ENCODE measurements at places on chromosomes 12 and 14. TPM values are rescaled to one million over a fixed set of nuclear protein-coding genes. Genes with fewer than 3 reads are reported as not detected.

The KRT3 gene
- total RNA-seq: not detected

The SLC38A4 gene
- total RNA-seq: 1.3 TPM

- peak; percentile 99 for DNase-seq
Observed at GRCh38 chr12:113092607-113093408, 36.3 kb downstream of the DTX1 start.

DNA sequence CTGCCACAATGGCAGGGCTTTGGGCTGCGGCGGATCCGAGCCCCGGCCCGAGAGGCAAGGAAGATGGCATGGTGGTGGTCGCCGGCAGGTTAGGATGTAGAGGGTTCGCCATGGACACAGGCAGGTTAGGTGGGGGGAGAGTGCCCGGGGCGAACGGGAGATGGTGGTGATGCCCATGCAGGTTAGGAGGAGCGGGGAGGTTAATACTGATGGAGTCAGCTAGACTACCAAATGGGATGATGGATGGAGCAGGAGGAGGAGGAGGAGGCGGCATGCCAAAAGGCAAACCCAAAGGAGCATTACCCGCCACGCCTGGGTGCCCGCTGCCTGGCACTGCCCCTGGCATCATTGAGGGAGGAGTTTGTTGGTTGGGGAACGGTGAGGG is 6.2 kb downstream of the MYL6 start:
- no peak for DNase-seq

GRCh38 chr14:97804056-97804455 is 1006.9 kb downstream of the VRK1 start:
- no peak for DNase-seq

DNA sequence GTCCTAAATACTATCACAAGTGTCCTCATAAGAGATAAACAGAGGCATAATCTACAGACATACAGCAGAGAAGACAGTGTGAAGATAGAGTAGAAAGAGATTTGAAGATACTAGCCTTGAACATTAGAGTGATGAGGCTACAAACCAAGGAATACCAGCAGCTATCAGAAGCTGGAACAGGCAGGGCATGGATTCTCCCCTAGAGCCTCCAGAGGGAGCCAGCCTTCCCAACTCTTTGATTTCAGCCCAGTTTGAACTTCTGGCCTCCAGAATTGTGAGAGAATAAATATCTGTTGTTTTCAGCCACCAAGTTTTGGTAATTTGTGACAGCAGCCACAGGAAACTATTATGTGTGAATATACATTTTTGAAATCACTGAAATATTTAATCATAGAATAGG is 47.2 kb downstream of the CCDC91 start:
- DNase-seq: no peak

DNA sequence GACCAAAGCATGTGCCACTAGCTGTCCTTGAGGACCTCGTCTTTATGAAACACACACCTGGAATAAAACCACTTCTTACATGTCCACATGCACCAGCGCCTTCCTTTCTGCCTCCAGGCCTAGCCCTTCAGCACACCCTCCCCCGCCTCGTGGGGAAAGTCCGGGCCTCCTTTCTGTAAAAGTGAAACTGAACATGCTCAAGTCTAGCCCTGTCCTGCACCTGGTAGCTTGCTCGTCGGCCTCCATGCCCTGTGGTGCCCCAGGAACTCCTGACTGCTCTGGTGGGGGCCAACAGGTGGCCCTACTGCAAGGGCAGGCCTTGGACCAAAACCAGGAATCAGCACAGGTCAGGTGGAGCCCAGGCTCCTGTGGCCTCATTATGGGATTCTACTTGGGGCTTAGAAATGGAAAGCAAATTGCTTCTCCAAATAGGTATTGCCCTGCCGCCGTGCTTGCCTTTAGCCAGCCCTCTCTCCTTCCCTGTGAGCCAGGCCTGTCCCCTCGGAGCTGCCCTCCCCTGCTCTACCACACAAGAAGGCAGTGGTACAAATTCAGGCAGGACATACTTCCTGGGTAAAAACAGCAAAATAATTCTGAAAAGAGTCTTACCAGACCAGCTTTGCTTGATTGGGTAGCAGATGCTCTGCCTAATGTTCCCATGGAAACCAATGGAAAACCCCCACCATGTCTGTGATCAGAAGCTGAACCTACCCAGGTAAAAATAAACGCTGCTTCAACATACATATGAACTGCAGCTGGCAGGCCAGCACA is 43.5 kb downstream of the ERH start:
- DNase-seq: peak; percentile 52

GRCh38 chr14:59123531-59123930 is 64.9 kb upstream of the DAAM1 start:
- no peak for DNase-seq
